ENCODE measurements at places on chromosomes 16 and 17. TPM values are rescaled to one million over a fixed set of nuclear protein-coding genes. Genes with fewer than 3 reads are reported as not detected.

SPNS2 gene
- total RNA-seq = 21.8 TPM

SMG1 gene
- total RNA-seq = 23.8 TPM

TUBB3 gene
- total RNA-seq = 236 TPM

NAGS gene
- total RNA-seq = 1.5 TPM

KRT24 gene
- total RNA-seq = not detected

VTN gene
- total RNA-seq = 16.5 TPM
